ENCODE measurements at places on chromosomes 3 and 15.

GRCh38 chr3:129793942-129794310 lies 99.6 kb downstream of the TMCC1 start:
- DNase-seq: no peak

- no peak for DNase-seq
These were observed 31.6 kb downstream of the MESD start for GRCh38 chr15:80957976-80958375.

DNA sequence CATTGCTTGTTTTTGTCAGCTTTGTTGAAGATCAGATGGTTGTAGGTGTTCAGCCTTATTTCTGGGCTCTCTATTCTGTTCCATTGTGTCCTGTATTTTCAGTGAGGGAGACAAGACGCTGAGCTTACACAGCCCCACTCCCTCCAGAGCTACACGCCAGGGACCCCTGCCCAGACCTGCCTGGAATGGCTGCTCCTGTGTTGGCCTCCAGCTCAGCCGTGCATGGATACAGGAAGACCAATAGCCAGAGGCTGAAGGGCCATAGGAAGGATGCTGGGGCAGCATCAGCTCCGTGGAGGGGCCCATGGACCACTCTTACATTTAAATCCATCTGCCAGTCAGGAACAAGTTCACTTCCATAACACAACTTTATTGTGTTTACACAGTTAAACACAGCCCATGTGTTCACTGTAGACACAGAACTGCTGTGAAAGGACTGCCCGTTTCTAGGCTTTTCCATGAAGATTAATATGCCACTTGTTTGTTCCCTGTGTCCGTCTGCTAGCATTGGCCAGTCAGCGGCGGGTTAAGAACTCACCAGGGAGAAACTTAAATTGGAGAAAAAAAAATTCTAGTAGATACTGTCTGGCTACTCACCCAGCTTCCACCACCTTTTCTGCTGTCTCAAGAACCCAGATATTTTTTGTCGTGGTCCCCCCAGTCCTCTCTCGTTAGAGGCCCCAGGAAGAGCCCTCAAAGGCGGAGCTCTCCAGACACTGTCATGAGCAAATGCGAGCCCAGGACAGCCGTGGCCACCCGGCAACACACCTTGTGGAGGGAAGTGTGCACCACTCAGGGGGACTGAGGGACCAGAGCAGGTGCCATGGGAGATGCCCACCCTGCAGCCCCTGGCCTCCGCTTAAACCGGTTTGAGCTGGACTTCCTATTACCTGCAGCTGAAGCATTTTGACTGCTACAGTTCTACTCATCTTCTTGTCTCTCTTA lies 142.3 kb upstream of the MEF2A start:
- DNase-seq: no peak

DNA sequence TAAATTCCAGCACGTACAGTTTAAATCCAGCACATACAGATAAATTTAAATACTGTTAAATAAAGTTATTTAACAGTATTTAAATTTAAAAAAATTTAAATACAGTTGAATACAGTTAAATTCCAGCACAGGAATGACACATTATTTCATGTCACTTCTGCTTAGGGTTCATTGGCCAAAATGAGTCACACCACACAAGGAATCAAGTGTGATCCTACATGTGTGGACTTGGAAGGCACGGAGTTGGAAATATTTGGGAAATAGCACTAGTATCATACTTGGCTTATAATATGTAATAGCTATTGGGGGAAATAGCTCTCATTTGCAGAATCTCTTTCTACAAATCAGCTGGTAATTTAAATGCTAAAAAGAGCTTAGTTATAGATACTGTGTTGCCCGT lies 10.6 kb downstream of the RAB7A start:
- no peak for DNase-seq

DNA sequence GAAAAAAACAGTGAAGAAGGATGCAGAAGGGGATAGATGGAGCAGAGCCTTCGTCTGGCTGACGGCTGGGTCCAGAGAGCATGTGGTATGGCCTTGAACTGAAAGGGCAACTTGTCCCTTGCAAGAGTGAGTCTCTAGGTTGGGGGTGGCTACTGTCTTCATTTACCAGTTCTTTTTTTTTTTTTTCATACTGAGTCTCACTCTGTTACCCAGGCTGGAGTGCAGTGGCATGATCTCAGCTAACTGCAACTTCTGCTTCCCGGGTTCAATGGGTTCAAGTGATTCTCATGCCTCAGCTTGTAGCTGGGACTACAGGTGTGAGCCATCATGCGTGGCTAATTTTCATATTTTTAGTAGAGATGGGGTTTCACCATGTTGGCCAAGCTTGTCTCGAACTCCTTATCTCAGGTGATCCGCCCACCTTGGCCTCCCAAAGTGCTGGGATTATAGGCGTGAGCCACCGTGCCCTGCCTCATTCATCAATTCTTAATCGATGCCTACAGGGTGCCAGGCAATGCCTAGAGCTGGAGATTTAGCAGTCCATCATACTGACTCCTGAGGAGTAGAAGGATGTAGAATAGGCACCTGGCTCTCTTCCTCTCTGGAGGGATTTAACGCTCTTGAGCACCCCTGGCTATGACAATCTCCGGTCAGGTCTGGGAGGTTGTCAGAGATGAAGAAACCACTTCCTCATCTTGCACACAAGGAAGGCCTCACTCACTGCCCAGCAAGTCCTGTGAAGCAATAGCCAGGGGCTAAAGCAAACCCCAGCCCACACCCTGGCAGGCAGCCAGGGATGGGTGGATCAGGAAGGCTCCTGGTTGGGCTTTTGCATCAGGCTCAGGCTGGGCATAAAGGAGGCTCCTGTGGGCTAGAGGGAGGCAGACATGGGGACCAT lies at the start of gene CAMP:
TSS of gene CAMP (plus strand) at position 880 of the 898 bp plus-strand sequence. CDS start at position 897, 17 bp downstream.
- DNase-seq: no peak
